T-helper 9 cell (primary cell): ENCODE measurements at places on chromosomes 7 and 10.

DNA sequence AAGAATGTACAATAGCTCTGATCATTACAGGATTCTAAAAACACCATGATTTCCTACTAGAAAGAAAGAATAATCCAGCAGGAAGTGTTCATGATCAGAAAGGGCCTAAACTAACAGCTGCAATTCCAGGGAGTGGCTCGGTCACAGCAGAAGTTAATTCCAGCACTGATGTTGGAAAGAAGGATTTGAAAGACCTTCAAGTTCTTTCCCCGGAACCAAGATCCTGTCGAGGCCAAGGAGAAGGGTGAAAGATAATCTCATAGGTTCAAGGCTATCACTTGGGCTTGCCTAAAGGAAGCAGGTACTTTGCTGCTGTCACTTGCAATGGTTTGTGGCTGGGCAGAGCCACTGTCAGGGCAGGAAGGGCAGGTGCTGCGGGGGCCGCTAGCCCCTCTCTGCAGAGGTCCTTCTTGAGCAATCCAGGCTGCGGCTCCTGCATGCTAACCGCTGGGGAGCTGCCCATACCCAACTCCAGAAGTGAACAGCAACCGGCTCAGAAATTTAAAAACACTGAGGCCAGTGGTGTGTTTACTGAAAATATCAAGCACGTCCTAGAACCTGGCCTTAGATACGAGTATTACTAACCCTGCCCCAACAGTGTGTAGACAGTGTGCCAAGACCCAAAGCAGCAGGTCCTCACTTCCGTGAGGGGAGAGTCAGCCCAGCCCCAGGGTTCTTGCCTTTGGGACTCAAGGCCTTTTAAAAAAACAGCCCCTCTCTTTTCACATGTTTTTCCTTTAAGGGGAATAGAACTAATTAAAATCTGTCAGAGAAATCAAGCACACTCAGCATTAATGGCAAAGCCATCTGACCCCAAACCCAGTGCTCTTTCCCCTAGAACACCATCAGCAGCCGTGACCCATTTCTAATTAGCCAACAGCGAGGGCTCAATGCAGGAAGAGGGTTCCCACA, 76.8 kb downstream of the VIPR2 start:
- no peak for DNase-seq

GRCh38 chr7:92973974-92974373, 137.6 kb upstream of the CDK6 start:
- DNase-seq: no peak

GRCh38 chr7:78863281-78863680, 590.2 kb downstream of the MAGI2 start:
- no peak for DNase-seq

DNA sequence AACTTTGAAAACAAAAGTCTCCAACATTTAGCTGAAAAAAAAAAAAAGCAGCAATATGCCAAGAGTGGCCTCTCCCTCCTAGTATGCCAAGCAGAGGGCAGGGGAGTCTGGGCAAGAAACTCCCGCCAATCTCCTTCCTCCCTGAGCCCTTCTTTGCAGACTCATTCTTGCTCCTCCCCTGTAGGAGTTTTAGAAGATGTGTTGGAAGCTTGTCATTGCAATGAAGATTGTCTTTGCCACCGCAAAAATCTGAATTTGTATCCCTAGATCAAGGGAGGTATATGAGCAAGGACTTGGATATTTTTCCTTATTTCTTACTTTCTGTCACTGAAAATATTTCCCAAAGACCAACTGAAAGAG, 2.6 kb upstream of the TNS3 start:
- no peak for DNase-seq

DNA sequence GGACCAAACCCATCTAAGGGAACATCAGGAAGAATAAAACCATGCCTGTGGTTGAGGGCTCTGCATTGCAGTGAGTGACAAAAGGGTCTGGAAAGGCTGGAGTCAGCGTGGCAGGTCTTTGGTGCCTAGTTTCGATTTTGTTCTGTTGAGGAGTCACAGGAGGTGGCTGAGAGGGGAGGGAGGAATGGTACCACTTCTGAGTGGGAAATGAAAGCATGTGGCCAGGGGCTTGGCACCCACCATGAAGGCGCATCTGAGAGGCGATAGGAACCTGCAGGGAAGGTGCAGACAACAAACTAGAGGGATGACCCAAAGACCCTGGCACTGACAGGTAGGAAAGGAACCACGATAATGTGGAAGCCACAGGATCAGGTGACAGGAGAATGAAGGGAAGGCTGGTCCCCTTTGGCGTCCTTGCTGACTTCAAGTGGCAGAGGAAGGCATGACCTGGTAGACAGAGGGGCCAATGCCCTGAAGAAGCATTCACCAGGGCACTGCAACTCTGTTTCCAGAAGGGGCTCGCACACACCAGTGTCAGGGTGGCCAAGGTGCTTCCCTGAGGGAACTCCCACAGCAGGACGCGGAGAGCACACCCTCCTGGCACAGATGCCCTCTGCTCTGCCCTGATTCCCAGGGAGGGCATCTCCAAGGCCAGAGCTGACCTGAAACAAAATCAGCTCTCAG, 41.7 kb downstream of the HIPK2 start:
- DNase-seq: no peak

DNA sequence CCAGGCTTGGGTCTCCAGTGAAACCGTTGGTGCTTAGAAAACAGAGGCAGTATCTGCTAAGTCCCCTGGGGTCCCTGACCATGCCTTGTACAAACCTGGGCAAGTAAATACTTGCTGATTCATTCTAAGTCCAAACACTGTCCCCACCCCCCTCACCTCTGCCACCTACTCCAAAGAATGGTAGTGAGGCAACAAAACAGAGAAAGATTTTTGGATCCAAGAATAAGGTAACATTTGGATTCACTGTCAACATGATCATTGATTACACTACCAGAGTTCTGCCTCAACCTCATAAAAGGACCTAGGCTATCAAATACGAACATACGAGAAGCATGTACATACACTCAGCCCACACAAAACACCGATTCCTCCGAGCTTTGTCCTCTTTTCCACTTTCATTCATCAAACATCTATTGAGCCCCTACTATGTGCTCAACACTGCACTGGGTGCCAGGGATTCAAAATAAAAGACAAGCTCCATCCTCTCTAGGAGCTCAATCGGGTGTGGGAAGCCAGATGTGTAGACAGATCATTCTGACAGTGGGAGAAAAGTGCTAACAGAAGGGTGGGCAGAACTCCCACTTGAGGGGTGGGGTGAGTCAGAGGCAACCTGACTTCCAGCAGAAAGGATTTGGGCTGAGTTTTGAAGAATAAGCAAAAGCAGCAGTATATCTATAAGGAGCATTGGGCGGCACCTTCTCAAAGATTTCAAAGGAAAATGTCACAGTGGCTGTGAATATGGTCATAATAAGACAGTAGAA, 71.2 kb downstream of the GFRA1 start:
- no peak for DNase-seq

GRCh38 chr7:151687523-151688235, 168.0 kb upstream of the RHEB start:
- no peak for DNase-seq

DNA sequence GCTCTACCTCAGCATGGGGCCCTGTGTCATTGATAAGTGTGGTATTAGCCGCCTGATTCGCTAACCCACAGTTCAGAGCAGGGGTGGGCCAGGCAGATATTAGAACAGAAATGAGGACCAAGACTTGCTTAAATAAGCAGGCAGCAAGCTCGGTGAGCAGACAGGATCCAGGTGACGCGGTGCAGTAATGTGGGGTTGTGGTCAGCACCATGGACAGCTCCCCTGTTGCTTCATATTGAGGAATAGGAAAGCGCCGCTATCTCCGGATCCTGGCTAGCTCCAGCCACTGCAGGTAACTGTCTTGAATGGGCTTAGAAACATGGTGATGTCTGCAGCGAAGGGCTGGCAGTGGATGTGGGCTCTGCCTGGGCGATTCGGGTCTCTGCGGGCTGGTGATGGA, 51.3 kb upstream of the GPR26 start:
- DNase-seq: peak; percentile 43

DNA sequence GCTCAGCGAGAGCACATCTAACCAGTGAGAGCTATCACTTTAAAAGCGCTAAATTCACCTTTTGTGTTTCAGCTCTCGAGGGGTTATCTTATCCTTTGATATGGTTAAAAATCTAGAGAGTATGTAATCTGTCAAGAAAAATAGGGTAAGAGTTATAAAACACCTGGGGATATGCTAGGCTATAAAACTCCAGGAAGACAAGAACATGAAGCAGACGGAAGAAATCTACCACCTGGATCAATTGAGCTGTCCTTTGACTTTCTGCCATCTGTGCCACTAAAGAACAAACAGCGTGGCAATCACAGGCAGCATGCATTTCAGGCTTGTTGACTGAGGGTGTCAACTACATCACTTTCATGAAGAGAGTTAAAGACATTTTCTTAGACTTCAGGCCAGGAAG, 83.1 kb downstream of the ZNF248 start:
- DNase-seq: no peak

GRCh38 chr7:75590373-75591005, 98.4 kb downstream of the SPDYE5 start:
- no peak for DNase-seq

- no peak for DNase-seq
Measured at GRCh38 chr7:103932389-103932788, 57.1 kb downstream of the RELN start.

DNA sequence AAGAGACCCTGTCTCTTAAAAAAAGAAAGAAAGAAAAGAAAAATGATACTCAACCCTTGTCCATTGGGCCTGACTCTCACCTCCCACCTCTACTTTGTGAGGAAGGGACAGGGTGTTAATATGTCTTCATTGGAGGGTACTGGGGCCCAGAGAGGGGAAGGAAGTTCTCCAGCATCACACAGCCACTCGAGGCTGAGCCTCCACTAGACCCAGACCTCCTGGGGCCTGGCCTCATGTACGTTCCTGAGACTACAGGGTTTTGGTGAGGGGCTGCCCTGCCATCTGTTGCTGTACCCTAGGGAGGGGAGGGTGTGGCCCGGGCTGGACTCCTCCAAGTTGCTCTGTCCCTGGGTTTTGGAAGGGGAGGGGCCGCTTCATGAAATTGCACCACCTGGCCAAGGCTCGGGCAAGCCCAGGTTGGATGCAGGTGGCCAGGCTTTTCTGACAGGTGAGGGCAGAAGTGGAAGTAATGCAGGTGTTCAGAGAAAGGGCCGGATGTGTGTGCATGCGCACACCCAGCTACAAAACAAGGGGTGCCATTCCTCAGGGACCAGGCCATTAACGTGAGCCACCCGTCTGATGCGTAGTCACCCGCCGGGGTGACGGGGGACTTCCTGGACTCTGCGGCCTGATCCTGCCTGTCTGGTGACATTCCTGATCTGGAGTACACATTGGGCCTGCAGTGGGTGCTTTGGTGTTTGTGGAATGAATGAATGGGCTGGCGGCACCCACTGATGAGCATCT, 21.7 kb downstream of the GTF2IRD1 start:
- no peak for DNase-seq

GRCh38 chr7:71486414-71486813, 354.5 kb downstream of the GALNT17 start:
- no peak for DNase-seq

GRCh38 chr10:121416071-121416470, 182.2 kb downstream of the FGFR2 start:
- no peak for DNase-seq

DNA sequence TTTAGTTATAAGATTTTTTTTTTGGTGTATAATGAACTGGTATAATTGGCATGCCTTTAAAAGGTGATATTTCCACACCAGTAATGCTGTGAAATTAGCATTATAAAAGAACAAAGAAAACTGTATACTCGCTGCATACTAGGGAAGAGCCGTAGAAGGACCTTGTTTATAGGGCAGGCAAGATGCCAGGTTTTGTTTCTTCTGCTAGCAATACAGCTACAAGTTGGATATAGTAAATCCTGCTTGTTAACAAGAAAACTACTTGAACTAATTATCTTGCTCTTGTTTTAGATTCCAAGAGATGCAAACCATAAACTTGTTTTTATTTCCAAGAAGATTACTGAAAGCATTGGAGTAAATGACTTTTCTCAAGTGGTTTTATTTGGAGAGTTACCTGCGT, 1.9 kb downstream of the DNAH11 start:
- DNase-seq: no peak

GRCh38 chr7:155466814-155467733, 9.1 kb downstream of the EN2 start:
- DNase-seq: peak; percentile 10

- no peak for DNase-seq
Measured at GRCh38 chr7:150980663-150981062, 2.5 kb upstream of the KCNH2 start.

- no peak for DNase-seq
Measured at GRCh38 chr10:43250615-43251418, 16.0 kb downstream of the RASGEF1A start.

DNA sequence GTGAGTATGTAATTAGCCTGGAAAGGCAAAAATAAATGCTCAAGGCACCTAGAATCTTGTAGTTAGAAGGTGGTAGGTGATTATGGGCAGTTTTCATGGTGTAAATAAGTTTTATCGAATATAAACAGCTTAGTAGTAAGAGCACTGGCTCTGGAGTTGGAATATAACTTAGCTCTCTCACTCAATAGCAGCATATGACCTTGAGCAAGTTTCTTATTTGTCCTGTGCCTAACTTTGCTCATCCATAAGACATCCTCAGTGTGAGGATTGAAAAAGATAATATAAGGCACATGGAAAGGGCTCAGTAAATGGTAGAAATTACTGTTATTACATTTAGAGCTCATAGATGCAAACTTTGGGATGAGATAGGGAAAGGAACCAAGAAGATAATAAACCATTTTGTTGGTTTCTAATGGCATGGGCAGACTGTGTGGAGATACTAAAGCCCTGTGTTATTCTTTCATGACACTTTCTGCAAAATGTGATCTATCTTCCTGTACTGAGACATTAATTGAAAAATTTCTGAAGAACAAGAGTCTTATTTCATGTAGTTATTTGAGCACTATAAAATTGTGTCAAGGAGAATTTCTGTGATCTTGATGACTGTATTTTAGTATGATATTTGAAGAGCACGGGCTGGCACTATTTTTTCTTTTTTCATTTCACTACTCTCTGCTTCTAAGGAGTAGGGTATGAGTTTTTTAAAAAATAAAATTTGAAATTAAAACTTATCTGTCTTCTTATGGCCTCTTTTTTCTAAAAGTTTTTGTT, 3.1 kb downstream of the SLK start:
- no peak for DNase-seq

DNA sequence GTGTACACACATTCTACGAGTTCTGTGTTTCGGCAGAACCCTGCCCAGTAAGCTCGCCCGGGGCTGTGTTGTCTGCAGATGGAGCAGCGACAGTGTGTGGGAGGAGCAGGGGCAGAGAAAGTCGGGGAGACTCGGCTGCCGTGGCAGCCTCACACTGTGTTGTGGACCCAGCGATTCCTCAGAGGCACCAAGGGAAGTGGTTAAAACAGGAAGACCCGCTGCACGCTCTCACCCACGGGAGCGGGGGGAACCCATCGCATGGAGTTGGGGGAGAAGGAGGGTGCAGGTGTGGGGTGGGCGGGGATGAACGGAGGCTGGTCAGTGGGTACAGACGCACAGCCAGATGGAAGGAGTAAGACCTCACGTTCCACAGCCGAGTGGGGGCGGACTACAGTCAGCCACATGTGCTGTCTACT, 250.2 kb downstream of the ELFN1 start:
- DNase-seq: peak; percentile 21

DNA sequence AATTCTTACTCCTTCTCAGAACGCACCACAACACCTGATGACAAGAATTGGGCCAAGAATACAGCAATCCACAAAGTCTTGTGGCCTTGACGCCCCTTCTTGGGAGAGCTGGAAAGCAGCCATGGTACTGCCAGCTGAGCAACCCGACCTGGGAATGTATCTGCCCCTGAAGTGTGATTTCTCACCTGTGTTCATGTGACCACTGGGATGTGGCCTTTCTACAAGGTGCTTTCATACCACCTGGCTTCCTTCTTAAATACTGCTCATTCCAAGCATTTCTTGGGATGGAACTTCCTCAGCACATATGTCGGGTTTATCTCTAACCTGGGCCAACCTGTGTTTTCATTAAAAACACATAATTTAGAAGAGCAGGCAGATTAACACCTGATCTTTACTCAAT, 72.1 kb downstream of the HTR7 start:
- DNase-seq: no peak
